ENCODE measurements at places on chromosomes 5 and 9. TPM values are rescaled to one million over a fixed set of nuclear protein-coding genes. Genes with fewer than 3 reads are reported as not detected.

The TMEM8B gene
- total RNA-seq: 22.8 TPM

The FGD3 gene
- total RNA-seq: 5.4 TPM

The SH2D3C gene
- 3.2 TPM for total RNA-seq

The UGT3A1 gene
- not detected for total RNA-seq

The CCDC171 gene
- total RNA-seq: 4.5 TPM

The C1QTNF3 gene
- total RNA-seq: 6.1 TPM

The CDX1 gene
- 140 TPM for total RNA-seq

The CCL28 gene
- 44.1 TPM for total RNA-seq

The TUSC1 gene
- 16.6 TPM for total RNA-seq

The SLC25A48 gene
- 2.2 TPM for total RNA-seq

The GFPT2 gene
- 17.4 TPM for total RNA-seq

The OCLN gene
- 130 TPM for total RNA-seq

The TMC1 gene
- 0.77 TPM for total RNA-seq

The NIPSNAP3A gene
- 23.7 TPM for total RNA-seq
